ENCODE measurements at places on chromosomes 5 and 9. TPM values are rescaled to one million over a fixed set of nuclear protein-coding genes. Genes with fewer than 3 reads are reported as not detected.

Gene GPR150
- not detected for total RNA-seq

Gene PKD2L2
- not detected for total RNA-seq

Gene TOR2A
- total RNA-seq, result 13.2 TPM

Gene KIF27
- 2.9 TPM for total RNA-seq

Gene PFN3
- not detected for total RNA-seq

Gene IGIP
- 0.53 TPM for total RNA-seq

GRCh38 chr5:167594750-167595149 is 696.7 kb upstream of the WWC1 start:
- DNase-seq, result no peak
- no peaks in the 10 kb centered on the region for H3K4me1 ChIP-seq
- H3K27me3 ChIP-seq, result no peaks in the 10 kb centered on the region
- H3K4me3 ChIP-seq, result no peak overlapping the region

DNA sequence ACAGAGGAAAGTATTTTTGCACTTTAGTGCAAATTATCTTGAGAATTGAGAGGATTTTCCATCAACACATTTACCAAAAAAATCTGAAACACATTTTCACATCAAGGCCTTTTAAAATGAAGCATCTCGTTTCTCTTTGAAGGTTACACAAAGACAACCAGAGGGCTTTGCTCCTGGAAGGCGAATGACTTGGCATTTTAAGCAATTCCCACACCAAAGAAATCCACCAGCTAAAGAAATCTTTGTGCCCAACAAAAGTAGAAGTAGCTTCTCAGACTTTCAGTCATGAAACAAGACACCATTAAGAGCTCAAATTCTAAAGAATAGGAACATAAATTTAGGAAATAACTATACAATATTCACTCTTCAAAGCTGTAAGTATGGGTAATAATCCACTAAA is 59.9 kb downstream of the HABP4 start:
- H3K36me3 ChIP-seq, result peaks cover 27% of the 10 kb centered on the region
- DNase-seq, result no peak
- no peaks in the 10 kb centered on the region for H3K4me1 ChIP-seq
- no peaks in the 10 kb centered on the region for H3K27me3 ChIP-seq
- H3K27ac ChIP-seq, result no peak overlapping the region

DNA sequence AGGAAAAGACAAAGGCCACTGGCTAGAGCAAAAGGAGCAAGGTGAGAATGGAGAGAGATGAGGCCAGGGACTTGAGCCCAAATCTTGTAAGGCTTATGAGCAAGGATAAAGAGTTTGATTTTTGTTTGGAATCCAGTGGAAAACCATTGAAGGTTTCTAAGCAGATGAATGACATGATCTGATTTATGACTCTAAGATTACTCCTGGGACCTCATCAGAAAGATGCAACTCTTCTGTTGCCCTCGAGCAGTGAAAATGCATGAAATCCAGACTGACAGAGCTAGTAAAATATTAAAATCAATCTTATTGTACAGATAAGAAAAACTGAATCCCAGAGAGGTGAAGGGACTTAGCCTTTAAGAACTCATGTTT is 677 bp downstream of the MFAP3 start:
- no peaks in the 10 kb centered on the region for H3K4me1 ChIP-seq
- peak overlapping the region; percentile 99 for H3K4me3 ChIP-seq
- H3K27me3 ChIP-seq, result no peaks in the 10 kb centered on the region
- H3K36me3 ChIP-seq, result no peaks in the 10 kb centered on the region
- no peak for DNase-seq

GRCh38 chr9:3001311-3001710 is 157.4 kb upstream of the PUM3 start:
- no peak overlapping the region for H3K4me3 ChIP-seq
- no peaks in the 10 kb centered on the region for H3K36me3 ChIP-seq
- no peak for DNase-seq
- no peak overlapping the region for H3K27ac ChIP-seq

DNA sequence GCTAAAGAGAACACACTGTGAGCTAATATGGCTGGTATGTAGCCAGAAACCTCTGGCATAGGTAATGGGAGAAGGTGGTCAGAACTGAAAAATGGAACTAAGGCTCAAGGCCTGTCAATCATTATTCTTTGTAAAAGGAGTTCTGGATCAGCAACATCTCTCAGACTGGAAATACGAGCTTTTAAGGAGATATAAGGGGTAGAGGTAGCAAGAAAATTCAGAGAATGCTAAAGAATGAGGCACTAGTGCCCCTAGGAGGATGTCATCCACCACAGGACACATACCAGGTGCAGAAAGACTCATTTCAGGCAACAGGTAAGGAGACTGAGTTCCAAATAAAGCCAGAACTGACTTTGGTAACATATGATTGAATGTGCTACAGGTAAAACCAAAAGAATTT is 18.9 kb upstream of the MOCS2 start:
- no peaks in the 10 kb centered on the region for H3K4me1 ChIP-seq
- no peak for DNase-seq
- H3K4me3 ChIP-seq, result no peak overlapping the region

GRCh38 chr9:130426883-130427282 is 17.9 kb upstream of the ASS1 start:
- H3K27ac ChIP-seq, result no peak overlapping the region
- no peak overlapping the region for H3K4me3 ChIP-seq
- H3K36me3 ChIP-seq, result no peaks in the 10 kb centered on the region

GRCh38 chr5:156149213-156149612 is 177.8 kb upstream of the SGCD start:
- no peak overlapping the region for H3K4me3 ChIP-seq
- no peaks in the 10 kb centered on the region for H3K36me3 ChIP-seq
- no peak for DNase-seq
- H3K27ac ChIP-seq, result no peak overlapping the region
- no peaks in the 10 kb centered on the region for H3K4me1 ChIP-seq

DNA sequence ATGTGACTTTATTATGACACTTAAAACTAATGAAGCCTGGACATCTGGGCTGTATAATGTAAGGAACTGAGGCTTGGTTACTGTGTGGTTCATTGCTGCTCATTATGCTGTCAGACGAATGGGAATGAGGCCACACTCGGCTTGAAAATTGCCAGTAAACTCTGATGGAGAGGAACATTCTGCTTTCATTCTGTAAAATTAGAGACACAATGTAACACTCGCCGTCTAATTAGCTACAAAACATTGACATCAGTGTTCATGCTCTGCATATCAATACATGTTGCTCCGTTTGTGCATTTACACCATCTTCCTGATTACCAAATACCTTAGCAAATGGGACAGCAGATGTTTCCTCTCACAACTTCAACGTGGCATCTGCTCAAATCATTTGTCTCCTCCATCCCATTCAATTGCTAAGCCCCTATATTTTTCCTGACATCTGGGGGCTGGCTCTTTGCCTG is 133.0 kb downstream of the SLC28A3 start:
- DNase-seq, result no peak
- H3K36me3 ChIP-seq, result no peaks in the 10 kb centered on the region
- H3K27me3 ChIP-seq, result no peaks in the 10 kb centered on the region
- no peaks in the 10 kb centered on the region for H3K4me1 ChIP-seq

DNA sequence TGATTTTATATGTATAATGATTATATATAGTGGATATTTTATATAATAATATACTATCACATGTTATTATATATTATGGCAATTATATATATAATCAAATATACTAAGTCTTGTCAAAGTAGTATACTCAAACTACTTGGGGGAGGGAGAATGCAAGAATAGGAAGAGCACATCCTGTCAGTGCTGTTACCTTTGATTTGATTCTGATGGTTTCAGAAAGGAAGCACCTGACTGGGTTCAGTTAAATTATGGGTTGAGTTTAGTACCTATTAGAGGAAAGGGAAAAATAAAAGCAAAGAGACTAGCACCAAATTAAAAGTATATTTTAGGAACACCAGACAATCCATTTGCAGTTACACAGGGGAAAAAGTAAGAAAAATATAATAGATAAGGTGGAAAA is 107.6 kb downstream of the GRIA1 start:
- H3K27ac ChIP-seq, result no peak overlapping the region
- no peak for DNase-seq
- no peaks in the 10 kb centered on the region for H3K27me3 ChIP-seq
- H3K4me1 ChIP-seq, result no peaks in the 10 kb centered on the region

- no peaks in the 10 kb centered on the region for H3K36me3 ChIP-seq
- no peak overlapping the region for H3K4me3 ChIP-seq
- H3K27ac ChIP-seq, result no peak overlapping the region
- no peaks in the 10 kb centered on the region for H3K27me3 ChIP-seq
- H3K4me1 ChIP-seq, result no peaks in the 10 kb centered on the region
- no peak for DNase-seq
Measured at GRCh38 chr5:157219491-157220271, 39.0 kb downstream of the ITK start.

DNA sequence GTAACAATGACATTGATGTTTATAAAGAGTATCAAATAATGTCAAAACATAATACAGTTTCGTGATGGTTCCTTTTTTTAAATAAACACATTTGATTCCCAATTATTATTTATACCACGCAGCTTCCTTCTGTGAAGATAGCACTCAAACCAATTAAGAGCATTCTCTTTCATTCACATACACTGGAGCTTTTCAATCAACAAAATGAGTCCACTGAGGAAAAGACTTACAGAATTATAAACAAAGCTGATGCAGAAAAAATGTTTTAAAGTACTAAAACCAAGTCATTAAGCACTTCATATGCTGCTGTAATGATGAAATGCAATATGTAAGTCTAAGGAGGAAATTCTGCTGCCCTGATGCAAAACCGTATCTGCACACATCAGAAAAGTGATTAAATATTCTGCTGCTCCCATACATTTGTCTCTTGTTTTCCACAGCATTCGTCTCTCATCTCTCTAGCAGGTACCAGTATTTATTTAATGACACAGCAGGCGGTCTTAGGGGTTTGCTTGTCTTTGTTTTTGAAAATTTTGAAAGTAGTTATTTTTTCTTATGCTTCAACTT is 147.1 kb downstream of the CDH10 start:
- no peak overlapping the region for H3K27ac ChIP-seq
- H3K4me1 ChIP-seq, result no peaks in the 10 kb centered on the region
- DNase-seq, result no peak
- no peaks in the 10 kb centered on the region for H3K27me3 ChIP-seq
- H3K4me3 ChIP-seq, result no peak overlapping the region

GRCh38 chr5:58259685-58260152 is 200.2 kb downstream of the PLK2 start:
- no peaks in the 10 kb centered on the region for H3K36me3 ChIP-seq
- no peak overlapping the region for H3K4me3 ChIP-seq
- no peak overlapping the region for H3K27ac ChIP-seq
- H3K27me3 ChIP-seq, result no peaks in the 10 kb centered on the region
- DNase-seq, result peak; percentile 59

DNA sequence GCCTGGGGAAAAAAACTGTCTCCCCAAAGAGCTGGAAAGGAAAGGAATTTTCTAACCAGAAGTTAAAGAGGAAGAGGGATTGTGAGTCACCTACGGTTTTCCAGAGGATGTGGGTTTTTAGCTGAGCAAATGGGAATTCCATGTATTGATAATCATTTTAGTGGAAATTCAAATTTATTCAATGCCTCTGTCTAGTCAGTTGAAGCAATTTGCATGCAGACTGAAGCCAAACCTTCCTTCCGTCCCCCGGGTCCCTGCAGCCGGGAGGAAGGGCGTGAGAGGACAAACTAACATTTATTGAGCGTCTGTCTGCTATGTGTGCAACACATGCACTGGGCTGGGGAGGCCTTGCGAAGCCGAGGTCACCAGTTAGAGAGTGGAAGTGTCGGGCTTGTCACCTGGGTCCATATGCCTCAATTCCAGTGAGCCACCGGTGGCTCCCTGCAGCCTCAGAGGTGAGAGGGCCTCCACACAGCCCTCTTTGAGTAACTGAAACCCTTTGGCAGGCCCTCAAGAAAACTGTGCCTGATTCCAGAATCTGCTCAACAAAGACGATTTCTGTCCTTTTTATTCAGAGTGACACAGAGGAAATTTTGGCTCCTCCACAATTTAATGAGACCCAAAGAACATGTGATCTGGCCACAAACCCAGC is 70.3 kb downstream of the COL27A1 start:
- H3K4me3 ChIP-seq, result no peak overlapping the region
- no peak for DNase-seq
- H3K27ac ChIP-seq, result no peak overlapping the region
- no peaks in the 10 kb centered on the region for H3K27me3 ChIP-seq
- no peaks in the 10 kb centered on the region for H3K36me3 ChIP-seq
- H3K4me1 ChIP-seq, result 0 out of 2 replicates have a peak, but pooled peaks cover 3% of the 10 kb centered on the region
